BJ (cell line): ENCODE measurements at places on chromosomes 2 and 18. TPM values are rescaled to one million over a fixed set of nuclear protein-coding genes. Genes with fewer than 3 reads are reported as not detected.

SP5 gene
- polyA plus RNA-seq = not detected in 2 replicates

NCKAP5 gene
- polyA plus RNA-seq = 2.1 and 2.5 TPM in 2 replicates

TXNDC2 gene
- polyA plus RNA-seq = 0.05 and 0.20 TPM in 2 replicates

LOXHD1 gene
- not detected in 2 replicates for polyA plus RNA-seq

CTAGE1 gene
- polyA plus RNA-seq = 0.06 TPM in 1 of 2 replicates, not detected in the other

CD8B gene
- polyA plus RNA-seq = not detected in 2 replicates

ELOA2 gene
- not detected in 2 replicates for polyA plus RNA-seq

ATP9B gene
- polyA plus RNA-seq = 16.3 and 17.4 TPM in 2 replicates

CNGA3 gene
- not detected in 2 replicates for polyA plus RNA-seq

GAREM2 gene
- polyA plus RNA-seq = 1.3 and 2.3 TPM in 2 replicates
